OCI-M1 (cell line): ENCODE measurements at places on chromosomes 5 and 9.

DNA sequence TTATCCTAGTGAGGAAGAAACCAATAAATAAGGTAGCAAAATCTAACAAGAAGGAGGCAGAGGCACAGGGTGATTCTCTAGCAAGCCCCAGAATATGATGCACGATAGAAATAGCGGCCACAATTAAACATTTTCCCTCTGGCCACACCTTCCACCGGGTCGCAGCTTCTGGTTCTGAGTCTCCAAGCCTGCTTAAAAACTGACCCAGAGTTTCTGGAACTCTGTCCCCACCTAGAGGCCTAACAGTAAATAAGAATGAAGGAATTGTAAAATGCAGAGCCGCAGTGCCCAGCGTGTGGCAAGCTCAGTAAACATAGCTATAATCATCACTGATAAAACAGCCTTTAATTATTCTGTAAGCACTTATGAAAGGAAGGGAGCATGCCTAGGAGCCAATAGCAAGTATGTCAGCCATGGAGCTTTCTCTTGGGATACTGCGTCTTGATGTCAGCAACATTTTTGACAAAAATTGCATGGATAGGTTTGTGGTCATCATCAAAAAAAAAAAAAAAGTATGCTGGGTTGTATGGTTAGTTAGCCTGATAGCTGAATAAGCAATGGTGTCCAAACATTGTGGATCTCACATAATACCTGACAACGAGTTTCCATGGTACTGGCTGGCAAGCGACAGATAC lies 465.5 kb downstream of the DNAH5 start:
- DNase-seq: peak; percentile 63

DNA sequence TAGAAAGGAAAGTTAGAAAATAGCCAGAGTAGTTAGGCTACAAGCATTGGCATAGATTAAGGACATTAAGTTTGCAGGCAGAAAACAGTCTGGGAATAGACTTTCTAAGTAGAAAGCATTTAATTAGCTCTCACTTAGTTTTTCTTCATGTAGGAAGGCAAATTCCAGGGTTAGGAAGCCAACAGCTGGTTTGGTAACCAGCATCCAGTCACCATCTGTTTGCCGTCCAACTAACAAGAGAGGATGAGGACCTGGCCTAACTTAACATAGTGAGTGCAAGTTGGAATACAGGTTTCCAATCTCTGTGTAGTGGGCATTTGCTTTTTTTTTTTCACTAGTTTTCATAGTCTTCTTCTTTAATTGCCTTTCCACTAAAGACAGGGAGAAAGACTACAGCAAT lies 121.7 kb upstream of the NR3C1 start:
- DNase-seq: no peak

DNA sequence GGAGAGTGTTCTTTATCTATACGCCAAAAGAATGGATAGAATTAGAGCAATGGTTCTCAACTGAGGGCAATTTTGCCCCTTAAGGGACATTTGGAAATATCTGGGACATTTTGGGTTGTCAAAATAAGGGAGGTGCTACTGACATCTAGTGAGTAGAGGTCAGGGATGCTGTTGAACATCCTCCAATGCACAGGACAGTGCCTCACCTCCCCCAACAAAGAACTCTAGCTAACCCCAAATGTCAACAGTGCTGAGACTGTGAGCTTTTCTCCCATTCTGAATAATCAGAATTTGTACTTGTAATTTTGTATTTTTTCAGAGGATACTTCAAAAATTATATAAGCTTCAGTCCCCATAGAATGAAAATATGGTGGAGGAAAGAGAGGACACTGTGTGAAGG lies 8.6 kb upstream of the SMC5 start:
- DNase-seq: no peak

DNA sequence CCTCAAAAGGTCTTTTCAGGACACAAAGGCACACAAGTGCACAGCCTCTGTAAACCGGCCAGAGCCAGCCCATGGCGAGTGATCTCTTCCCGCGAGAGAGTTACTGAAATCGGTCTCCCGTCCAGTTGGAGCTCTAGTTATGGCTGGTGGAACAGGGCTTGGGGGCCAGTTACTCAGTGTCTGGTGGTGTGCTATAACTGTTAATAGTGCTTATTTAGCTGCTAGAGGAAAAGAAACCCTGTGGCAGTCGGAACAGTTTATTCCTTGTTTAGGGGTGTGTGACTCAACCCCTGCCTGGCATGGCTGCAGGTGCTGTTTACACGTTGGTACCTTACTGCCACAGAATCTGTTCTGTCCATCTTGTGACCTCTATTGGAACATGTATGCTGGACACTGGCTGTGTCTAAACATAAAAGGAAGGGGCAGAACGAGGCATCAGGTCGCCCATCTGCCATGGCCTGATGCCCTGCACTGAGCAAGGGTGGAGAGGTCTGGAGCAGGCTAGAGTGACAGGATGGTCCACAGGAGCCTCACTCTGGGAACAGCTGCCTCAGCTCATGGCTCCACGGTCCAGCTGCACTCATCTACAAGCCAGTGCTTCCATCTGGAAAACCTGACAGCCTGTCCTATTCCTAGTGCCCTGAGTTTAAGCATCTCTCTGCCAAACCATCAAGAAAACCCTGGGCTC lies 49.6 kb upstream of the SIMC1 start:
- no peak for DNase-seq

GRCh38 chr5:82666312-82666711 lies 388.2 kb upstream of the RPS23 start:
- no peak for DNase-seq

- DNase-seq: no peak
These were observed 1.2 kb downstream of the CORO2A start for GRCh38 chr9:98191181-98191608.

- DNase-seq: peak; percentile 79
These were observed 91.2 kb downstream of the RFK start for GRCh38 chr9:76302947-76303550.

DNA sequence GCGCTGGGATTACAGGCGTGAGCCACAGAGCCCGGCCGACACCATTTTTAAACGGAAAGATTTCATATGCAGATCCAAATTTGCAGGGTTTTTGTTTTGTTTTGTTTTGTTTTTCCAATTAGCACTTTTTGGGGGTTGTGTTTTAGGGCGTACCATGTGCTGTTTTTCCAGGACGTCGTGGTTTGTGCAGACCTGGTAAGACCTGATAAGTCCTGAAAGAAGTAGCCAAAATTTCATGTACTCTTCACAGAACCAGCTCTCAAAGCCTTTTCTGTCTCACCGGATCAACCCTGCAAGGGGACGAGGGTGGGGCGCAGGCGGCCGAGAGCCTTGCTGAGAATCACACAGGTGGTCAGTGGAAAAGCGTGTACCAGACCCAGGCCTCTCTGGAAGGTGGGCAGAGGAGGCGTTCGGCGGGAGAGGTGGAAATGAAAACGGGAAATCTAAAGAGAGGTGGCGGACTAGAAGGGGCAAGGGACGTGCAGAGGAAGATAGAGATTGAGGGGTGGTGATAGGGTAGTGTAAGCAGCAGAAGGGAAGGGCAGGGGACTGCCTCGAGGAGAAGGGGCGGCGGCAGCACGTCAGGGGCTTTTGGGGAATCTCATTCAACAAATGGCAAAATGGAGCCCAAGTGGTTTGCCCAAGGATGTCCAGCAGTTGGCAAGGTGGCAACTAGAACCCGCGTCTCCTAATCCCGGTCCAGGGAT lies 1.1 kb upstream of the FAF2 start:
- no peak for DNase-seq

DNA sequence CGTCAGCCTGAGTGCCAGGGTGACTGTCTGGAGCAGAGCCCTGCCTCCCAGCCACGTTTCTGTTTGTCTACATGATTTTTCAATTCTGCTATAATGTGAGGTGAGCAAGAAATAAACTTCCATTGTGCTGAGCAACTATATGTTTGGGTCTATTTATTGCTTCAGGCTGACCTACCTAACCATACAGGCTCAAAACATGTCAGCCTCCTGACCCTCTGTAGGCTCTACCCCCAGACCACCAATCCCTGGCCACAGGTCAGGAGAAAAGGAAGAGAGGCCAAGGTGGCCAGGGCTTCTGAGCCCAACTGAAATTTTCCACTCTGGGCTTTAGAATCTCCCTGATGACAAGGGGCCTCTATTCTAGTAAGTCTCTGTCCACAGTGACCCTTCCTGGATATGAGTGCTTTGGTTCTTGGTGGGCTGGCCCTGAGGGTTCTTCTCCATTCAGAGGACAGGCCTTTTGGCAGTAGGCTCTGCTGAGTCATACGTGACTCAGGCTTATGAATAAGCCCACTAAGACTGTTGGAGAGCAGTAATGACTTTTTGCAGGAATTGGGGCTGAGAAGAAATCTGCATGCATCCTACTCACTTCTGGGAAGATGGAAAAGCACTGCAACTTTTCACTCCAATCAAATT lies 117.2 kb upstream of the TBCA start:
- peak; percentile 87 for DNase-seq
